ENCODE measurements at places on chromosomes 6 and 20.

DNA sequence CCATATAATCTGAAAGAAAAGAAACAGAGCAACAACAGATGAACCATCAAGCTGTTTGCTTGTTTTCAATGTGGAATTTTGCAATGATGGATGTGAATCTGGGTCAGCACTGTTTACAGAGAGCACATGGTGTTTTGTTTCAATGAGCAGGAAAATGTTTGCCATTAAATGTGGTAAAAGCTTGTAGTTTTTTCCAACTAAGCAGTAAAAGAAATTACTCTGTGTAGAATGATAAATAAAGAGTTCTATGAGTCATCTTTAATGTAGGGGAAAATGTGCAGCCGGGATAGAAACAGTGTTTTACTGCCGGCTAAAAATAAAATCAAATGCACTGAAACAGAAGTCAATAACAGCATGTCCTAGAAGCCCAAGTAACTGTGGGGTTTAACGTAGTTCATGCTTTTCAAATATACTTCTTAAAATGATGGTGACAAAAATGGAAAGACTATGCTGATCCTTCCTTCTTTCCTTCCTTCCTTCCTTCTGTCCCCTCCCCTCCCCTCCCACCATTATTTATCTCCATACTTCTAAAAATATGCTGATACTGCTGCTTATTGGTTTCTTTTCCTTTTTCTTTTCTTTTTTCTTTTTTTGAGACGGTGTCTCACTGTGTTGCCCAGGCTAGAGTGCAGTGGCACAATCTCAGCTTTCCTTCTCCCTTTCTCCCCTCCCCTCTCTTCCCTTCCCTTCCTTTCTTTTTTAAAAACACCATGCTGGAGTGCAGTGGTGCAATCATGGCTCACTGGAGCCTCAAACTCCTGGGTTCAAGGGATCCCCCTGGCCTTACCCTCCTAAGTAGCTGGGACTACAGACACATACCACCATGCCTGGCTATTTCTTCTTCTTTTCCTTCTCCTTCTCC is 6.3 kb upstream of the NAA20 start:
- DNase-seq: peak; percentile 72

DNA sequence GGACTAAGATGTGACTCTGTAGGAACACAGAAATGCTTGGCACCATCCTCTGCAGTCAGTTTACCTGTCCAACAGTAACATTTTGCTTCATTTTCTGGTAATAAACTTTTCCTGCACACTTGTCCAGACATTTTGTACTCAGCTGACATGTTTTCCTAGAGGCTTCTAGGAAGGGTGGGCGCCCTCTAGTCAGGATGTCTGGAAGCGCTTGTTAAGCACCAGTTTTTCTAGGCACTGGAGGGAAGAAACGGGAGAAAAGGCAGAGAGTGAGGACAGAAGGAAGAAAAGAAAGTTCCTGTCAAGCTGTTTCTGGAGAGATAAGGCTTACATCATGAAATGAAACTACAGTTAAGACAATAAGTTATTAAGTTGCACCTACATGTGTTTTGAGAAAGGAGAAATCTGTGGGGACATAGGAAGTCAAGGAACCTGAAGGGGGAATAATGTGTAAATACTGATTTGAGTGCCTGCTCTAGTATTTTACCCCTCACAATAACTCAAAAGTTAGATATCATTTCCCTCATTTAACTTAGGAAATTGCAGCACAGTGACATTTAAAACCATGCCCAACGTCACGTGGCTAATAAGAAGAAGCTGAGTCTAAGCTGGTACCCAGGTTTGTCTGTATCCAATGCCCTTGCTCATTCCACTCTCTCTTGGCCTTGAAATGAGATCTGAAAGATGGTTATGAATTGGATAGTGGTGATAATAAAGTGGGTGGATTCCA is 42.7 kb upstream of the TNFRSF21 start:
- DNase-seq: peak; percentile 10

GRCh38 chr6:49556429-49556837 is 6.0 kb downstream of the C6orf141 start:
- peak; percentile 94 for DNase-seq

DNA sequence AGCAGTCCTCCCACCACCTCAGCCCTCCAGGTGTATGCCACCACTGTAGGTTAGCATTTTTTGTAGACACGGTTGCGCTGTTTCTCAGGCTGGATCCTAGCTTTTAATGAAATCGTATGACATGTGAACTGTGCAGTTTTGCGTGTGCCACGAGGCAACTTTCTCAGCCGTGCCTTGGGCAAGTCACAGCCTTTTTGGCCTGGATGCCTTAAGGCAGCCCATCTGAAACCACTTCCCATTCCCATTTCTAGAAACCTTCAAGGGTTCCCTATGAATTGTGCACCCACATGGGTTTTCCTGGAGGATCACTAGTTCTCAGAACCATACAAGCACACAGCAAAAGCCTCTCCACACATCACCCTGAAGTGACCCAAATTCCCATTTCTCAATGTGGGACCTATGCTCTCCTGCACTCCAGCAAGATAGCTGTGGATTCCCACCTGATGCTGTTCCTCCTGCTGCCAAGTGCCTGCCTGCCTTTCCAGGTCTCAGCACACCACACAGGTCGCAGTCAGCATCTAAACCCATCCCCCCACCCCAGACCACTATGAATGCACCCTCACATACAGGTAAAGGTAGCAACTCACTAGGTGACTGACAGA is 28.9 kb downstream of the SNX5 start:
- DNase-seq: peak; percentile 36

DNA sequence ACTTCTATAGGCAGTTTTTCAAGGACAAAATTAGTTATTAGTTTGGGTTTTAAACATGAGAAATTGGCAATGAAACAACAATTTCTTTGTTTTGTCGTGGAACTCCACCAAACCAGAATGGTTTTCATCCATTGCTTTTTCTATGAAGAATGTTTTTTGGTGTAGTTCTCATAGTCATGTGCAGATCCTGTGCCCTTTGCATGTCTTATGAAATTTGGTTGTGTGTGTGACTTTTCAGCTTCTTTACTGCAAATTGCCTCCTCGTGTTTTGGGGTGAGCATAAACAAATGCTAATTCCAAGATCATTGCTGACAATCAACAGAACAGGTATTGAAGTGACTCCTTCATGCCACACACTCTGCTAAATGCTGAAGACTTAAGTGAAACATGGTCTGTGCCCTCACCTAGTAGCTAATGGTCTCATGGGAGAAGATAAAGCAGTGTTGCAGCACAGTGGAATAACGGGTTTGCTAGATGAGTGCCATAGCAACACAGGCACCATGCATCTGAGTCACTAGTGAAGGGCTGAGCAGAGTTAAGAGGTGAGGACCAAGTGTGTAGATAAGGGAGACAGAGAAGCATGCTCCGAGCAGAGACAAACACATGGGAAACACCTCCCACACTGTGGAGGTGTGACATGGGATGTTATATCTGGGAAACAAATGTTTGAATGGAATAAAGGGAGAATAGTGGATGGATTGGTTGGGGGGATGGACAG is 120.0 kb downstream of the SLC16A10 start:
- peak; percentile 14 for DNase-seq

- DNase-seq: no peak
These were observed 276.0 kb downstream of the TFAP2A start for GRCh38 chr6:10138917-10139316.

GRCh38 chr6:71289039-71289801 is 609 bp downstream of the OGFRL1 start:
- peak; percentile 79 for DNase-seq
